Activated CD4-positive, alpha-beta memory T cell treated with anti-CD3 and anti-CD28 coated beads, Interleukin-2, amount 10 ng/mL, durations not matched to agents 7 days and 5 days (primary cell): ENCODE measurements at places on chromosomes 2 and 18.

GRCh38 chr2:39996653-39997080 is 217.6 kb upstream of the THUMPD2 start:
- DNase-seq = no peak

DNA sequence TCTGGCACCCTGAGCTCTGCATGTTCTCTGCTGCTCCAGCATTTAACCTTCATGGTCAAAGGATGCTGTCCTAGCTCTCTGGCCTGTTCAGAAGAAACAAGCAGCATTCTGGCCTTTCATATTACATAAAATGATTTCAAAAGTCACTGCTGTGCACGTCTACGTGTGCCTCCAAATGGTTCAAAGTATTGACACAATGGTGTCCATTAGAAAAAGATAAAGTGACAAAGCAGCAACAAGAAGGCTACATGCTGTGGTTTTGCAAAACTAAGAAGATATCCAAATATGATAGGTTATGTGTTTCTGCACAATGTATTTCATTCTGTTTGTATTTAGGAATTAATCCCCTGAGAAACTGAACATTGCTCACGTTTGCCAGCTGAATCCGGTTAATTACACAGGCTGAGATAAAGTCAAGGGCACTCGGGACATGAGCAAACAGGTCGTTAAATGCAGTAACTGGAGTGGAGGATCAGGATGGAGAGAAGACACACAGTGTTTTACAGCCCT is 258.5 kb downstream of the DOK6 start:
- no peak for DNase-seq

GRCh38 chr2:207395535-207396251 is 134.1 kb upstream of the CREB1 start:
- no peak for DNase-seq

- no peak for DNase-seq
Measured at GRCh38 chr2:101125374-101125773, 25.8 kb downstream of the TBC1D8 start.

DNA sequence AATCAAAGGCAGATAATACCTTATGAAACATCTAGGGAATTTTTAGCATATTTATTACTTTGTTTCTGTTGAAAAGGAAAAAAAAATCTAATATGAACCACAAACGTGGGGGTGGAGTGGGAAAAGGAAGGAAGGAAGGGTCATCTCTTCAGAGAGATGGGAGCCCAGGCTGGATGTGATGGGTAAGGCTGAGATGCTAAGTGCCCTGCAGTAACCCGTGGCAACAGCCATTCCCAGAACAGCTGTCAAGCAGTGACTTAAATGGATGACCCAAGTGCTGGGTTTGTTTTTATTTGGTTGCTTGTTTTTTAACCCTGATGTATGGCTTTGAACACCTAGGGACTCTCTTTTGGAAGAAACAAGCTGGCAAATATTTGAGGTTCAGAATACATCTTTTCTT is 50.7 kb upstream of the KLF7 start:
- DNase-seq = no peak

- DNase-seq = no peak
Measured at GRCh38 chr18:49499046-49499637, 12.1 kb upstream of the C18orf32 start.

DNA sequence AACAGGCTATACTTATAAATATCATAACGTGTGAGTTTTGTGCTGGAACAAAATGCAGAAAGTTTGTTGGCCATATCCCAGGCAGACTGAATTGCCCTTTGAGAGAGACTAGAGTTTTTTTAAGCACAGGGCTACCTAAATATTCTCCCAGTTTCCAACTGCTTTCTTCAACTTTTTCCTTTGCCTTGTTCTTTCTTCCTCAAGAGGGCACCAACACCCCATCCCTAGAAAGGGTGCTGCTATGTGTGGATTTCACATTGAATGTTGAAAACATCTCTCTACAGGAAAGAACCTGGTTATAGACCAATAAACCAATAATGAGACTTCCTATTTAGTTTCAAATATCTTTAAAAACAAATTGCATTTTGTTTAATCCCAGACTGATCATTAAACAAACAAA is 87.9 kb downstream of the ICOS start:
- peak; percentile 33 for DNase-seq

GRCh38 chr2:979069-979928 is 28.6 kb downstream of the SNTG2 start:
- DNase-seq = no peak

- no peak for DNase-seq
Measured at GRCh38 chr2:28516950-28517349, 21.1 kb downstream of the PLB1 start.

DNA sequence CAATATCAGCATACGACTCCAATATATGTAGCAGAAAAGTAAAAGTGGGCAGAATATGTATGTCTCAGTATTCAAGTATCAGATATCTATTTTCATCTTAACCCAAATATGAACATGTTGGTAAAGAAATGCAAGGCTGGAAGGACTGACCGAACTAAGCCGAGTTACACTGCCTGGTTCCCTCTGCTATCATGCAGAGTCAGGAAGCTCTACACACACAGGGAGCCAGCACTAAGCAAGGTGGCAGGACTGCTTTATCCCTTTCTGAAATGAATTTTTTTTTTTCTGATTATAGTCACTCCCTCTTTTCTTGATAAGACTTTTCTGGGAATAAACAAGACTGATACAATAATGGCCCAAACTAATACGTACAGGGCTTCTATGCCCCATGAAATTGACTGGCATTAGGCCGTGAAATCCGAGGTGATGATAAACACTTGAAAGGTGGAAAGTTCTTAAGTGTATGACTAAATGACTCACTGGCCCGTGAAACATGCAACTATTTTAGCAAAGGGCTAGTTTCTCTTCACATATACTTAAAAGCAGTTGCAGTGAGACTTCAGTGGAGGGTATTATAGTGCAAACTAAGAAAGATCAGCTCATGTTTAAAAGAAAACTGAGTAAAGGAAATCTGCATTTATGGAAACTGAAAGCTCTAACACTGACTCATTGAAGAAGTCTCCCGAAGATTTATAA is 14.9 kb downstream of the DPP4 start:
- peak; percentile 29 for DNase-seq

DNA sequence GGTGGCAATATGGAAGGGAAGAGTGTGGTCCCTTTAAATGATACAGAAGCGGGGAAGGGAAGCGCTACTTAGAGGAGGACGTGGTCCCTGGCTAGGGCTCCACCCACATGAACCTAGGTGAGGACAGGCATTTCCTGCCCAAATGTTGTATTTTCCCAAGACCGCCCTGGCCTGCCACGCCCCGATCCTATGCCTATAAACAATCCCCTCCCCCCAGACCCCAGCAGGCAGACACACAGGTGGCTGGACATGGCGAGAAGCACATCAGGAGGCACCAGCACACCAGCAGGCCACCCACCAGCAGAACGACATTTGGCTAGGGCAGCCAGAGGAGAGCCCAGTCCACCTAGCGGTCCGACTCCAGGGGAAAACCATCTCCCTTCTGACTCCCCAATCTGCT is 47.2 kb downstream of the METTL8 start:
- DNase-seq = no peak

DNA sequence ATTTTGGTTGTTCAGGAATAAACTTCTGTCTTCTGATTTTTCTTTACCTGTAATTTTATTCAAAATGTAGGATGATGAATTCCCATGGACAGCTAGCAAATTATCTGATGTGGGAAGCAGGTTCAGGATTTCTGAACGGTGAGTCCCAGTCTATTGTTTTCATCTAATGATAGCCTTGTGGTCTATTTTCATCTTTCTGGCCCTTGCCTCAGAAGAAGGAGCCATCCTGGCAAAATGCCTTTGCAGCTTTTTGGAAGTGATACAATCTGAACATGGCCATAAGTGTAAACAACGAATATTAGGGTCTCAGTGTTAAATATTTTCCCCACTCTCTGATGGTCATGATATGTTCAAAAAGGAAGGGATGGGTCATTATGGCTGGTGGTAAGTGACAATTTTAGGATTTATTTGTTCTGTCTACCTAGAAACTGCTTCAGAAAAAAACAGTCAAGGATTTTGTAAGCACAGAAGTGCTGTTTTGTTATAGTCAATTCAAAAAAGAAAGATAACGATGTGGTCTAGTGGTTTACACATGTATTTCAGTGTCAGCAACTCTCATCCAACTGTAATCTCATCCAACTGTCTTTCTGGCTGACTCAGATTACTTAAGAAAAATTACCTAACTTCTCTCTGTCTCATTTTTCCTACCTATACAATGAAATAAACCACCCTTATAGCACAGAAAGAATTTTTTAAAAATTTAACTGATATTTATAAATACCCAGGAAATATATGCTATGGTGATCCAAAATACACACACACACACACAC is 272.6 kb upstream of the ERBB4 start:
- DNase-seq = no peak

DNA sequence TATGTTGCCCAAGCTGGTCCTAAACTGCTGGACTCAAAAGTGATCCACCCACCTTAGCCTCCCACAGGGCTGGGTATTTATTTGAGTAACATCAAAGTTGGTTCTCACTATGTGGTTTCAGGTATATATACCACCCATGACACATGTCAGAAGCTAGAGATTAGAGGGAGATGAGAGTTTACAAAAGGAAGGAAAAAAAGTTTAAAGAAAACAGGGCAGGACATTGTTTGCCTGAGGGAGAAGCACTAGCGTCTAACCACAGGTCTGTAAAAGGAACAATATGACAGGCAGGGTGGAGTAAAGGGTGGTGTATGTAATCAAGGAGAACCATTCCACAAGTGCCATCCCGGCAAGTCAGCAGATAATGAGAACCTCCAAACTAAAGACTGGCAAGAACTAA is 8.5 kb downstream of the CEP76 start:
- no peak for DNase-seq

DNA sequence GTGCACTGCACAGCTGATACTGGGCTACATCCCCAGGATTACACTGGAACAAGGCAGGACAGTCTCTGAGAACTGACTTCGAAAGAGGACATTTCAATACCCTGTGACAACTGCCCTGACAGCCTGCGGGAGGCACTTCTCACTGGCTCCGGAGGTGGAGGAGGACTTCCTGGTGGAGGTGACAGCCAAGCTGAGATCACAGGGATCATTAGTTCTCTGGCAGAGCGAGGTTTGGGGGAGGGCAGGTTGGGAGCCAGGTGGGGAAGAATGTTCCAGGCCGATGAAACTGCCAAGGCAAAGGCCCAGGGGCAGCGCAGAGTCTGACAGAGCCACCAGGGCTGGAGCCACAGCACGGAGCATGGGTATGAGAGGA is 28.0 kb upstream of the NPAS2 start:
- no peak for DNase-seq

DNA sequence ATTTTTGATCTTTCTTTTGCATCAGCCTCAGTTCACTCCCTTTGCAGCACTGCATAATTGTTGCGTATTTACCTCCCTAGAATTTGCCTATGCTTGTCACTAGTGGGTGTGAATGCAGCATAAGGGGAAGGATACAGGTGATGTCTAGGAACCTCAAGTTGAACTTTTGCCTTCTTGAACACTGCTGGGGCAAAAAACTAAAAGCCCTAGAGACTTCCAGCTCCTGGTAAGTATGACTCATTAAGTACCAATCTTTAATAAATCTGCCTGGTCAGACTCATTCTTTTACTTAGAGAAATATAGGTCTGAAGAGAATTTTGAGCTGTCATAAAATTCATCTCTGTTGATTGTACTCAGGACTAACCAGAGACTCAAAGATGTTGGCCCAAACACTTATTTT is 547.3 kb upstream of the FANCL start:
- no peak for DNase-seq

GRCh38 chr2:221808488-221808887 is 236.4 kb upstream of the EPHA4 start:
- DNase-seq = no peak

GRCh38 chr18:56204052-56204451 is 434.3 kb downstream of the TXNL1 start:
- no peak for DNase-seq

DNA sequence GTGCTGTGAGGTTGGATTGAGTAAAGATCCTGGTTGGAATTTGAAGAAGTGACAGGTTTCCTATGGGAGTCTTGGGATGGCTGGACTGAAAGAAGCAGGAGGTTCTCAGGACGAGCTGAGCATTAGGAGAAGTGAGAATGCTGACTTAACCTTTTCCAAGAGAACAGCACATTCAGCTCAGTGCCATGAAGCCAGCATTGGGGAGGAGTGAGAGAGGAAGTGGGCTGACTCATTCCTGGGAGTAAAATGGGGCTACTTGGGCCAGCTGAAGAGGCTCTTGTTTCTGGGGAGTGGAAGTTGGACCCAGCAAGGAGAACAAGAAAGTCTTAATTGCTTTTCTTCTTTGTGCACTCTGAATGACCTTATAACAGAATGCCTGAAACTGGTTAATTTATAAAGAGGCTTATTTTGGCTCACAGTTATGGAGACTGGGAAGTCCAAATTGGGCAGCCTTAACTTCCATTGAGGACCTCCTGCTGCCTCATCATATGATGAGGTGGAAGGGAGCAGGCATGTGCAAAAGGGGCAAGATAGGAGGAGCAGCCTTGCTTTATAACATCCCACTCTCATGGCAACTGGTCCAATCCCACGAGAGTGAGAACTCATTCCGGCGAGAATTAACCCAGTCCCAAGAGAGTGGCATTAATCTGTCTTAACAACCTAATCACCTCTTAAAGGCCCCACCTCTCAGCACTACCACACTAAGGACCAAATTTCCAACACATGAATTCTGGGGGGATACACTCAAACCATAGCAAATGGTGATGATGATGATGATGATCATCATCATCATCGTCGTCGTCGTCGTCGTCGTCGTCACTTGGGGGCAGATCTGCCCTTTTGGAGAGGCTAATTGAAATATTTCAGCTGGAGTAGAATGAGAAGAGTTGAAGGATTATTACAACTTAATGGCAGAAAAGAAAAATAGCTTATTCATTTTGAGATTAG is 26.1 kb downstream of the DGUOK start:
- DNase-seq = no peak
